Aorta (tissue), 5 donors: ENCODE measurements at places on chromosomes 13 and 19. TPM values are rescaled to one million over a fixed set of nuclear protein-coding genes. Genes with fewer than 3 reads are reported as not detected.

- H3K4me3 ChIP-seq, result no peak overlapping the region
- no peaks in the 10 kb centered on the region for H3K4me1 ChIP-seq
- no peak for DNase-seq
- H3K27ac ChIP-seq, result no peak overlapping the region
Measured at GRCh38 chr13:36766295-36766694, 52.7 kb upstream of the RFXAP start.

- no peaks in the 10 kb centered on the region for H3K36me3 ChIP-seq
- H3K4me3 ChIP-seq, result no peak overlapping the region
- H3K4me1 ChIP-seq, result no peaks in the 10 kb centered on the region
- DNase-seq, result no peak
- no peak overlapping the region for H3K27ac ChIP-seq
Measured at GRCh38 chr13:28089065-28089464, 11.3 kb downstream of the FLT3 start.

DNA sequence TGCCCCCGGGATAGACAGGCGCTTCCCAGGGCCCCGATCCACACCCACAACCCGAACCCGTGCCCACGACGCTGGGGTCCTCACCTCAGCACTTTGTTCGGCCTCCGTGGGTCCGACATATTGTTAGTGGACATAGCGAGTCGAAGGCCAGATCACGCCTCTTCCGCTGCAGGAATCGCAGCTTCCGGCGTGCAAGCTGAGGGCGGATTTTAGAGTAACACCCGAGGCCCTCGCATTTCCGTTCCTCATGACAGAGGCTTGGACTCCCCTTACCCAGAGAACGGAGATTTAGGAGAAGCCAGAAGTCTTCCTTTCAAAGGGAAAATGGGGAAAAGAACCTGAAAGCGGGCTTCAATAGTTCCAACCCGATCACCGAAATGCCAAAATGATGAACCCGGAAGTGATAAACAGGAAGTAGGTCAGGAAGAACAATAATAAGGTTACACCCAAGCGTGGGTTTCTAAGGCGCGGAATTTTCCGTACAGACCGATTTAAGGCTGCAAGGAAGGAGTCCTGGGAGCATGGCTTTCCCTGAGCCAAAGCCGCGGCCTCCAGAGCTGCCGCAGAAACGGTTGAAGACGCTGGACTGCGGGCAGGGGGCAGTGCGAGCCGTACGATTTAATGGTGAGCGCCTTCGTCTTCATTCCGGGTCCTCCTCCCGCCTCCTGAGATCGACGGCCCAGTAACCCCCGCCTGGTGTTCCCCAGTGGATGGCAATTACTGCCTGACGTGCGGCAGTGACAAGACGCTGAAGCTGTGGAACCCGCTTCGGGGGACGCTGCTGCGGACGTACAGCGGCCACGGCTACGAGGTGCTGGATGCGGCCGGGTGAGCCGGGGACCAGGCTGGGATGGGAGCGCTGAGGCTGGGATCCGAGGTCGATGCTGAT is 2.9 kb downstream of the WDR83 start:
- H3K36me3 ChIP-seq, result no peaks in the 10 kb centered on the region
- DNase-seq, result peak; percentile 84
- peak overlapping the region; percentile 39 for H3K4me3 ChIP-seq
- no peaks in the 10 kb centered on the region for H3K4me1 ChIP-seq

- no peaks in the 10 kb centered on the region for H3K27me3 ChIP-seq
- no peak for DNase-seq
- H3K36me3 ChIP-seq, result no peaks in the 10 kb centered on the region
- no peak overlapping the region for H3K4me3 ChIP-seq
- no peak overlapping the region for H3K27ac ChIP-seq
- no peaks in the 10 kb centered on the region for H3K4me1 ChIP-seq
Measured at GRCh38 chr13:44403461-44404056, 29.9 kb downstream of the SERP2 start.

GRCh38 chr13:44267203-44267602 is 106.4 kb upstream of the SERP2 start:
- H3K4me1 ChIP-seq, result peaks cover 9% of the 10 kb centered on the region
- H3K27ac ChIP-seq, result no peak overlapping the region
- H3K4me3 ChIP-seq, result no peak overlapping the region
- no peaks in the 10 kb centered on the region for H3K36me3 ChIP-seq
- DNase-seq, result no peak

DNA sequence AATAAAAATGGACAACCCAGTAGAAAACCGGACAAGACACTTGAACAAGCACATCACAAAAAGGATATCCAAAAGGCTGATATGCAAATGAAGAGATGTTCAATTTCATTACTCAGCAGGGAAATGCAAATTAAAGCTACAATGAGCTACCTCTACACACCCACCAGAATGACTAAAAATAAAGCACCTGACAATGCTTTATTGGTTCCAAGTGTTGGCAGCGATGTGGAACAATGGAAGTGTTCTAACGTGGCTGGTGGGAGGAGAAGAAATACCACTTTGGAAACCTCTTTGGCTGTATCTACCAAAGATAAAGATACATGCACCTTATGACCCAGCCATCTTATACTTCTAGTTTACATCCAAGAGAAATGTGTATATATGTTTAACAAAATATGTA is 3.7 kb upstream of the ACP7 start:
- no peaks in the 10 kb centered on the region for H3K27me3 ChIP-seq
- H3K4me1 ChIP-seq, result no peaks in the 10 kb centered on the region
- no peak overlapping the region for H3K4me3 ChIP-seq
- no peak overlapping the region for H3K27ac ChIP-seq

GRCh38 chr19:28934631-28935030 is 278.3 kb downstream of the UQCRFS1 start:
- no peaks in the 10 kb centered on the region for H3K4me1 ChIP-seq
- H3K4me3 ChIP-seq, result no peak overlapping the region
- H3K36me3 ChIP-seq, result no peaks in the 10 kb centered on the region

DNA sequence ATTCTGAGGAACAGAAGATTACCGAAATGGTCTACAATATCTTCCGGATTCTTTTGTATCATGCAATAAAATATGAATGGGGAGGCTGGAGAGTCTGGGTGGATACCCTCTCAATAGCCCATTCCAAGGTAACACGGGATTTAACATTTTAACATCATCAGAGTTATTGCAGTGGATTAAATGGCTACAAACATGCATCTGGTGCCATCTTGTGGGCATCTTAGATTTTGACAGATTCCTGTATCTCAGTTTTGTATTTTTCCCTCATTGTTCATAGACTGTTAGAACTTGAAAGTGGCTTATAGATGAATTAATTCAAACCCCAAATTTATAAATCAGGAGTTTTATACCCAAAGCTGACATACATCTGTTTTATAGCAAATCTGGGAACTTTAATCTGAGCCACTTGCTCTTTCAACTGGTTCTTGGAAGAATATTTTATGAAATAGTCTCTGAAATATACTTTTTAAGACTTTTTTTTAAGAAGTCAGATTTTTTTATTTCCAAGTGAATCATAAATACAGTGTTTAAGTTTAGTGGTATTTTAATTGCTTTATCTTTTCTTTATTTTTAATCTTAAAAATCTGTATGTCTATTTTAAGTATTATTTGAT is 215.2 kb downstream of the NBEA start:
- H3K27me3 ChIP-seq, result no peaks in the 10 kb centered on the region
- H3K27ac ChIP-seq, result no peak overlapping the region
- H3K4me3 ChIP-seq, result no peak overlapping the region
- peaks cover 2% of the 10 kb centered on the region for H3K36me3 ChIP-seq
- H3K4me1 ChIP-seq, result no peaks in the 10 kb centered on the region

DNA sequence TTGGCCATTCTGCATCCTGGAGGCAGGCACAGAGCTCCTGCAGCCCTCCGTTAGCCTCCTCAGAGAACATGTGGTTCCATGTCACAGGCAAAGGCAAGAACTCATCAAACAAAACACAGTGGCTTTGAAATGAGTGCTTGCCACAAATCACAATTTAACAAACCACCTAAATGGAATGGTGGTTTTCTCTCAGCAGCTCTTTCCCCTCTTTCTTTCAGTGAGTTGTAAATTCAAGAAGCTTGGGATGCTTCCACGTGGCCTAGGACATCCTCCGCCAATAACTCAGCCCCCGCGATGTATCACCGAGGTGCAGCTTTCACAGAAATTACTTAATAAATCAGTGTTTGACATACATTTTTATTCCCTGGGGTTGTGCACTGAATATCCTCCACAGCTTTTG is 65.4 kb upstream of the RFC3 start:
- H3K4me3 ChIP-seq, result no peak overlapping the region
- no peaks in the 10 kb centered on the region for H3K27me3 ChIP-seq
- no peaks in the 10 kb centered on the region for H3K4me1 ChIP-seq

The CEACAM1 gene
- 5.1 TPM for total RNA-seq
